ENCODE measurements at places on chromosomes 7 and 10.

DNA sequence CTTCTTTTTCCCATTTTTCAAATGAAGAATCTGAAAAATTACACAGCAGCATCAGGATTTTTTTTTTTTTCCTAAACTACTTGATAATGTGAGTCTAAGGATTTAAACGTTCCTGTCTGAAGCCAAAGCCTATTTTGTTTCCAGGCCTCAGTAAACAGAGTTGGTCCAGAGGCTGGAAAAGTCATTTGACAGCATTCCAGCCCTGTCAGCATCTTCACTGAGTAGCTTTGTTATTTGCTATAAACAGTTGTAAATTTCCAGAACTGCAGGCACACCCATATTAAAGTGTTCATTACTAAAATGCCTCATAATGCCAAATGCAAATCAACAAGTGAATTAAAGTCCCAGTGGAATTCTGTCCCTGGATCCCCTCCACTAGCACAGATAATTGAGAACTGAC lies 35.5 kb upstream of the KMT2E start:
- DNase-seq = no peak

- DNase-seq = no peak
These were observed 834 bp downstream of the CDH23 start for GRCh38 chr10:71397296-71398212.

DNA sequence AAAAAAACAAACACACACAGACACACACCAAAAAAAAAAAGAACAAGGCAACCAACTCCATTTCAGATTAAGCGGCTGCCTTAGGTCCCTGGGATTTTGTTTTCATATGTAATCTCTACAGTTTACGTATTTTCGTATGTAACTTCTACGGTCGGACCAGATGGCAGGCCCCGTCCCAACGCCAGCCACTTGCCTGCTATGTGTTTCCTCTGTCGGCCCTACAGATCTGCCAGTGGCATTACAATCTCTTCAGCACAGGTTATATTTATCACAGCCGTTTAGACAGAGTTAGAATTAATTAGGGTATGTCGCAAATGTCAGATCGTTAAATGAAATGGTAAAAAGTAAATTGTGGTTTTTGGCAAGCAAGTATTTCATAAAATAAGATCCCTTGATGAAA lies 99.3 kb downstream of the DNAJB6 start:
- DNase-seq = no peak

DNA sequence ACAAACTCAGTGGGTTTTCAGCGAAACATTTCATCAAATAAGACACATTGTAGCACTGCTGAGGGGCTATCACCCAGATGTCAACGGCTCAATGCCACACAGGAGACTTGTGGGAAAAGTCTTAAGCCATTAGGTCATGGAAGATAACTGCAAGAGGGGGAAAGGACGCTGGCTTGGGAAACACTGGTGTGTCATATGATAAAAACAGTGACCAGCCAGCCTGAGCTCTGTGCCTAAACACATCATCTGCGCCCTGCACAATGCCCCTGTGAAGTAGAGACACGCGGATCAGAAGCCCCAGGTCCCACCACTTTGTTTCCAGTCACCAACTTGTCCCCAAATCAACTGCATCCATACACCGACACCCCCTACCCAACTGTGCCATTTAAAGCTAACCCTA lies 116.7 kb downstream of the TNS3 start:
- DNase-seq = no peak

GRCh38 chr10:123614888-123615287 lies 51.3 kb upstream of the GPR26 start:
- peak; percentile 91 for DNase-seq

GRCh38 chr10:108465871-108466641 lies 1301.5 kb upstream of the SORCS1 start:
- DNase-seq = peak; percentile 43

- no peak for DNase-seq
These were observed 136.6 kb downstream of the PRKAG2 start for GRCh38 chr7:151740081-151740851.
